ENCODE measurements at places on chromosomes 4 and X.

- DNase-seq: no peak
Observed at GRCh38 chrX:130916636-130917422, 13.8 kb upstream of the ENOX2 start.

- no peak for DNase-seq
Observed at GRCh38 chrX:66009231-66009845, 30.5 kb downstream of the VSIG4 start.

DNA sequence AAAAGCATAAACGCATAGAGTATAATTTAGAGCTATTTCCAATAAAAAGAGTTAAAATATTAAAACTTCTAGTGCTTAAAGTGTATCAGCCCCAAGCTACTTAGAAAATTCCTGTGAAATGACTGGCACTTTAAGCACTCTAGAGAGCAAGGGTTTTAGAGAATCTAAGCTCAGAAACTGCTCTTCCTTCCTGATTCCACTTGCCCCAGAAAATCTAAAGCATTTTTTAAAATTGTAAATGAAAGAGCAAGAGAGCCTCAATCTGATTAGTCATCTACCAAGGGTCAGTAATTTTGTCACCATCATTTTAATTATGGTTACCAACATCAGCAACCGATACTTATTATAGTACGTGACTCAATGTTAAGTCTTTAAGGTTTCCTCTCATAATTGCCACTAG is 25.0 kb downstream of the CTPS2 start:
- no peak for DNase-seq

DNA sequence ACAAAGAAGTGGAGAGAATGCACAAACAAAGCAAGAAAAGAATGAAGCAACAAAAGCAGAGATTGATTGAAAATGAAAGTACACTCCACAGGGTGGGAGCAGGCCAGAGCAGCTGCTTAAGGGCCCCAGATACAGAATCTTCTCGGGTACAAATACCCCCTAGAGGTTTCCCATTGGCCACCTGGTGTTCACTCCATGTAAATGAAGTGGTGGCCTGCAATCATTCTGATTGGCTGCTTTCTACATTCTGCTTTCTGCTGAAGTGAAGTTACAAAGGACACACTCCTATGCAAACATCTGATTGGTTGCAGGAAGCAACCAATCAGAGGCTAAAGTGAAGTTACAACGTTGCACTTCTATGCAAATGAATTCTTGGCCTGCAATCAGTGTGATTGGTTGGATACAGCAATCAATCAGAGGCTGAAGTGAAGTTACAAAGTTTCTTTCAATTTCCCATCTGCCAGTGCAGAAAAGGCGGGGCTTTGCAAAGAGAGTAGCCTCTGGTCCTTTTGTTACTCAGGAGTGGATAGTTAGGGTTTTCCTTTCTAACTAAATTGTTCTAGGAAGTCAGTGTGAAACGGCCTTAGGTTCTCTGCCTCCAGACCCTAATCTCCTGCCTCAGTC is 19.0 kb upstream of the GPC4 start:
- DNase-seq: no peak

GRCh38 chr4:68271851-68272357 is 26.4 kb upstream of the TMPRSS11B start:
- DNase-seq: no peak

GRCh38 chr4:124534131-124534530 is 178.4 kb downstream of the ANKRD50 start:
- no peak for DNase-seq

- no peak for DNase-seq
Observed at GRCh38 chrX:140190441-140191108, 225.3 kb upstream of the CXorf66 start.

DNA sequence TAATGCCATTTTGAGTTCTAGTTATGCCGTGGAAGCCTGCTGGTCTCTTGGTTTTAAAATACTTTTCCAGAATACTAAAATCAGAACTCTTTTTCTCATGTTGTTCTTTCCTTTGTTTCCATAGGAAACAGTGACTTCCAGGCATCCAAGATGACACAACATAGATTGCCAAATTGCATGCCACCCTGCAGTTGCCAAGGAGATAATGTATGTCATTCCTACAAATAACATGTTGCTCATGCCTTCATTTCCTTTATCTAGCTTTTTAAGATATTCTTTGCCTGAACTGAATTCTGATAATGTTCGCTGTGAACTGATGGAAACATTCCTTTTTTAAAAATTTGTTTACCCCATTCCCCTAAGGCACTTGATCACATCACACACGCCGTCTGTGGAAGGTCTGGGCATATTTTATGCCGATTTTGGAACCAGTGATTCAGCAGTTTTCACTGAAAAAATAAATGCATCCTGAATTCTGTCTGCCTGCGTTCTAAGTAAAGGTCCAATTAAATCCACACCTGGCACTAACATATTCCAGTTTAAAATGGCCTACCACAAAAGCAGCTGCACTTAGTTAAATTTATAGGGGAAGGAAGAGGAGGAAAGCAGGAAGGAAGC is 38.0 kb upstream of the COX7B2 start:
- no peak for DNase-seq

GRCh38 chr4:102692474-102692873 is 68.3 kb downstream of the MANBA start:
- no peak for DNase-seq

Data from NCI-H1417 treated with DMSO at 0.1 percent for 48 hours (cell line).